GM13977 (cell line): ENCODE measurements at places on chromosomes 1 and 21.

DNA sequence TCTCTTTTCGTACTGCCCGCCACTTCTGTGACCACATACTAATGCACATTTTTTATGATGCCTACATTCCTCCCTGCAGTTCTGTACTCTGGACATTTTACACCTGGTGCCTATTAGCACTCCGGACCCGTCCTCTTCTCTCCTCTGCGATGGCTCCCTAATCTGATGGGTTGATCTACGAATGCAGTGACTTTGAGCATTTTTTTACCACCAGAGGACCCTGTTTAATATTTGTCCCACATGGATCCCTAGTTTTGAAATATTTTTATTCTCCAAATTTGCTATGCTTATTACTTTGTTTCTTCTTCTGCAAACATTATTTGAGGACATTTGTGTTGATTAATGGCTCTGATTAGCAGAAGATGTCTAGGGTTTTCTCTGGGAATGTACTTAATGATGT is 5.2 kb downstream of the PPFIA4 start:
- no peak for DNase-seq

DNA sequence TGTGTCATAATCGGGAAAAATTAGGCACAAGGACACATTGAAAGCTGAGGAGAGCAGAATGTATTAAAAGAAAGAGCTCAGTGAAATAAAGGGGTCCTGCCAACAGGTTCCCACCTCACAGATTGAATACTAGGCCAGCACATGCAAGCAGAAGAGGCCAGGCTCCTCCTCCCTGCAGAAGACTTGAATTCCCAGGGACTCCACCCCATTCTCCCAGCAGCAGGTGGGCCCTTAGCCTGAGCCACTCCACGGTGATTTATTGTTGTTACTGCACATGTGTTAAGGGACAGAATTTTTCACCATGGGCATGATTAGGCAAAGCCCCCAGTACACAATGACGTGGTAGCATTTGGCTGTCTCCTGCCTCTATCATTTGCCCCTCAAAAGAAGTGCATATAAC is 1844.7 kb downstream of the NCAM2 start:
- no peak for DNase-seq

DNA sequence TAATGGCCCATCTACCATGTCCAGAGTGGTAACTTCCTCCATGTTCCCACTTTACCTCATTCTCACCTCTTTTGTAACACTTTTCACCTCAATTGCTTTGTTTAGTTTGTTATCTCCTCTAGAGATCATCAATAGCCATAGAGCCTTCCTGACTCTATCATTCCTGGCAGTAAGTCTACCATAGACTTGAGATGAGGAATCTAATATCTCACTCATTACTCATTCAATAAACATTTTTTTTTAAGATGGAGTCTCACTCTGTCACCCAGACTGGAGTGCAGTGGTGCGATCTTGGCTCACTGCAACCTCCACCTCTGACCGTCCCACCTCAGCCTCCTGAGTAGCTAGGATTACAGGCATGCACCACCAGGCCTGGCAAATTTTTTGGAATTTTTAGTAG is 7.1 kb downstream of the NMNAT2 start:
- DNase-seq = no peak

DNA sequence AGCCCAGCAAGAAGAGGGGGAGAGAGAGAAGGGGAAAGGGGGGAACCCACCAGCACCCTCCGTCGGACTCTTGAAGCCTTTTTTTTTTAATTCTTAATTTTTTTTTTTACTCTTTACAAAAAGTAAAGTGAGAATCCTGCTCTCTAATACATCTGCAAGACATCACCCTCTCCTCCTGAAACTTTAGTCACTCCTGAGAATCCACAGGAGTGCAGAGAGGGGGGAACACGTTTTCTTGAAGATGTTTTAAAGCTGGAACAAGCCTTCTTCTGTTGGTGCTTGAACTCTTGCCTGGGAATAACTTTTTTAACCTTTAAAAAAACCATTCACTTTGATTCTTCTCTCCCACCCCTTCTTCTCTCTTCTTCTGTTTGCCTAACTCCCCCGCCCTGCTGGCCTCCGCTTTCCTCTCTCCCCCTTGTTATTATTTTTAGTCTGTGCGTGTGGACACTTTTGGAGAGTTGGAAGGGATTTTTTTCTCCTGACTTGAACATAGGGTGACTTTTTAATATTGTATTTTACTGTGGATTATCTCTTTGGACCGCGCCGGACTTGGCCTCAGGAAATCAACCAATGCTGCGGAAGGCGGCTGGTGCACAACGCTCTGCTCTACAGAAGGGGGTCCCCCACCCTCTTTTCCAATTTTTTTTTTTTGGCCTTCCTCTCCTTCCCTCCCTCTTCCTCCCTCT is 383 bp upstream of the PRRX1 start:
- no peak for DNase-seq

DNA sequence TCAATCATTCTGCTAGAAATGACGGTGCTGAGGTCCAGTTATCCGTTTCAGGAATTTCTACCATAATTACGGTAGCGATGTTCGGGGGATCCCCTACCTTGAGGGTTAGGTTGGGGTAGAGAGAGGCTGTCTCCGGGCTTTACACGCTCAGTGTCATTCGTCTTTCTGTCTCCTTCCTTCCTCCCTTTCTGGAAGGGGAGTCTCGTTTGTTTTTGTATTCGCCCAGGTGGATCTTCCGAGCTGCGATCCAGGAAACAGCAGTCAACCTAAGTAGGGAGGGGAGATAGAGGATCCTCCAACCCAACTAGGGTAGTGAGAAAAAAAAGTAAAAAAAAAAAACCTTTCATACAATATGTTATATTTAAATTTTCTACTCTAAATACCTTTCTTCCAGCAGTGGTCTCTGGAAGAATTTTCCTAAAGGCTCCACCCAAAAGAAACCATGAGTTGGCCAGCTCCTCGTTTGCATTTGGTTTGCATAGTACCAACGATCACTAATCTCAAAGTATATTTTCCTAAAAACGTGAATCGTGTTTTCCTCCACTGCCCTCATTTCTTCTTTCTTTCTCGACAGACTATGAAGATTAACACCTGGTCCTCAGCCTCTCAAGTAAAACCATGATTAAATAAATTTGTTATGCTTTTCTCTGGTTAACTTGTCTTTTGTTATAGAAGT is 611 bp upstream of the PIK3C2B start:
- DNase-seq = peak; percentile 75

GRCh38 chr1:22140694-22141093 is 2.2 kb downstream of the WNT4 start:
- DNase-seq = no peak

GRCh38 chr1:201585093-201585483 is 46.2 kb downstream of the NAV1 start:
- no peak for DNase-seq

GRCh38 chr1:43041591-43041990 is 82.9 kb upstream of the SLC2A1 start:
- DNase-seq = no peak

DNA sequence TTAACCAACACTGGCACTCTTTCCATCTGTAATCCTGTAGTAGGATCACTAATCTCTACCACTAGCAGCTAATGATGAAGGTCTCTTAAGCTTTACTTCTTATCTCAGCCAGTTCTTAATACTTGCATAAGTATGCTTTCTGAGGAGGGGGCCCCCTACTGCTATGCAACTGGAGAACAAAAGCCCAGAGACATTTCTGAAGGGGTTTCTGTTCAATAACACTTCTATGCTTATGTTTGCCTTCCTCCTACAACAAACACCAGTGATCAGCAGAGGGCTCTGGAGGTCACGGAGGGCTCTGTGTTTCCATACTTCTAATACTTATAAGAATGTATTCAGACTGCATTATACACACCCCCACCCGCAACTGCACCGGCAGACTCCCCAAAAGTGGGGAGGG is 215.8 kb downstream of the BARHL2 start:
- DNase-seq = no peak

- no peak for DNase-seq
These were observed 93.0 kb upstream of the SMYD2 start for GRCh38 chr1:214187933-214188332.

GRCh38 chr1:203486618-203487370 is 7.2 kb upstream of the OPTC start:
- no peak for DNase-seq

DNA sequence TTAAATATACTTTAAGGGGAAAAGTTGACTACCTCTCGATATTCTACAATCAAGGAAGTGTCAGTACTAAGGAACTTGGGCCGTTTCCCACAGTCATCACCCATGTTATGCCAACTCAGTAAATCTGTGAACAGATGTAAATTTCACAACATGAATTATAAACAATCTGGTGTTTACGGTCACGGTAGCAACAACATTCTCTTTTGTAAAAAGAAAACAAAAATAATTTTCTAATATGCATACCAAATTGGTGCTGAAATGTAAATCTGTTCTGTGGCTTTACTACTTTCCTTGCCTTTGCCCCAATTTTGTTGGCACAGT is 1.2 kb downstream of the SH3GLB1 start:
- no peak for DNase-seq

DNA sequence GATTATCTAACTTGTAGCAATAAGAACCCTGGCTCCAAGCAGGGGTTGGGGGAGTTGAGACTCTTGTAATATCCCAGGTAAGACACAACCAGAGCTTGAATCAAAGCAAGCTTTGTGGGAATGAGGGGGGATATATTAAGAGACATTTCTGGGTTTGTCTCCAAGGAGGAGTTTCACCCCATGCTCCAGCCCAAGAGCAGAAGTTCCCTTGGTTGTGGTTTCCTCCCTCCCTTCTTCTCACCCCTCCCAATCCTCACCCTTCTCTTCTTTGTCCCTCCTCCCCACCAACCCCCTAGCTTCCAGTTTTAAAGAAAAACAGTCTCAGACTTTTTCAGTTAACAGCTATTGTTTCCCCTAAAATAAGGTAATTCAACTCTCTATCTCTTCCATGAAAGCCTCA is 11.9 kb downstream of the TRAF3IP3 start:
- DNase-seq = no peak

DNA sequence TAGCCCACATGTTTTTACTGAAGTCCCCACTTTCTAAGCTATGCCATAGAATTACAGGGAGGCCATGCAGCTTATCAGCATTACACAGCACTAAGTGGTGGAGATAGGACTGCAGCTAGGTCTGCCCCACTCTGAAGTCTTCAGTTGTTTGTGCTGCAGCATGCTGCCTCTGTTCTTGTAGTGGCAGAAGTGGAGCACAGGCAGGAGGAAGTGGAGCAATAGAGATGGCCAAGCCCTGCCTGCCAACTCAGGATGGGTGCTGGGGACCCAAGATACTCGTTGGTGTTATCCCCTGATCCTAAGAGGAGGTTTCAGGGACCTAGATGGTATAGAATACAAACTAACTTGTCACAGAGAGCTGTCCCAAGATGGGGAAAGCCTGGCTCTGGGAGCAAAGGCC is 12.9 kb downstream of the MRPL37 start:
- no peak for DNase-seq

DNA sequence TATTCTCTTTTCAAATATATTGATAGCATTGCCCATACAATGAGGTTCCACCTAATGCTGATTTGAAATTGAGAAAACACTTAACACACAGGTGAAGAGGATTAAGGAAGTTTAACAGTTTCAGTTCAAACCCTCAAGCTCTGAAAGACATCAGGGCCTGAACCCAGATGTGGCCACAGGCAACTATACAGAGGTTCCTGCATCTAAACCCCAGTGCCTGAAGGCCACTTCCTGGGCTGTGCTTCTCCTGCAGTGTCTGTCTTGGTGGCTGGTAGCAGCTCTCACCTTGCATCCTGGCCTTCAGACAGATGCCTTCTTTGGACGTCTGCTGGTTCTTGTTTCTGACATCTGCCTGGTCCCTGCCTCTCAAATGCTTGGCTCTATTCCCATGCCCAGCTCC is 25.1 kb upstream of the NGF start:
- DNase-seq = no peak

GRCh38 chr1:107750364-107750959 is 214.5 kb downstream of the VAV3 start:
- no peak for DNase-seq

GRCh38 chr1:222787729-222788128 is 27.1 kb upstream of the DISP1 start:
- no peak for DNase-seq

DNA sequence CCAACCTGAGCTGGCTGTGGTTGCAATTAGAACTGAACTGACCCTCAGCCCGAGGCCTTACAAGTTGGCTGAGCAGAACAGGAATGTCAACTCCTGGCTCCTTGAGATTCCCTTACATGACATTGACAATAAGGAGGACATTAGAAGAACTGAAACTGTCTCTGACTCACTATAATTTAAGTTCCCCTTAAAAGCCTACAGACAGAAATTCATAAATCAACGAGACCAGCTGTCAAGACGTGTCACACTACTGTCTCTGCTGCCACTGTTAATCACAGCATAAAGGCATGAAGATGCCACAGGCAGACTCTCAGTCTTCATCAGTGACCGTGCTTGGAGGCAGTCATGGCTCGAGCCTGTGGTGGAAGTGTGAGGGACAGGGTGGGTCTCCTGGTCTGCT is 168.8 kb downstream of the GABPA start:
- DNase-seq = no peak

- DNase-seq = peak; percentile 56
These were observed 29.9 kb upstream of the RPTN start for GRCh38 chr1:152188673-152189591.
